Urothelium cell line (cell line): ENCODE measurements at places on chromosomes 6 and 20.

DNA sequence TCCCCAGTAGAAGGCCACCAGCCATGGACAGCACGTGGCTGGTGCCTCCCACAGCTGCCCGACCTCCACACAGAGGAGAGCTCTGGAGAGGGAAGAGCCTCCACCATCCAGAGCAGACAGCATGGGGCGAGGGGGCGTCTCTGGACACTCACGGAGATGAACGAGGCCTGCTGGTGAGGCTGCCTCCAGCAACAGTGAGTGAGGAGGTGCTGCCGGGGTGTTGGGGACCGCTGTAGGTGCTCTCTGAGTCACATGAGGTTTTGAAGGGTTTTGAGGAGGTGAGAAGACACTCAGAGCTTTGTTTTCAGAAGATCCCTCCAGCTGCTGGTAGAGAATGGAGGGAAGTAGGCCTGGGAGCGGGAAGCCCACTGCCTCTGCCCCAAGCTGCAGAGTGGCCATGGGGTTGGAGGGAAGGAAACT is 65.6 kb downstream of the THBS2 start:
- no peak for DNase-seq

DNA sequence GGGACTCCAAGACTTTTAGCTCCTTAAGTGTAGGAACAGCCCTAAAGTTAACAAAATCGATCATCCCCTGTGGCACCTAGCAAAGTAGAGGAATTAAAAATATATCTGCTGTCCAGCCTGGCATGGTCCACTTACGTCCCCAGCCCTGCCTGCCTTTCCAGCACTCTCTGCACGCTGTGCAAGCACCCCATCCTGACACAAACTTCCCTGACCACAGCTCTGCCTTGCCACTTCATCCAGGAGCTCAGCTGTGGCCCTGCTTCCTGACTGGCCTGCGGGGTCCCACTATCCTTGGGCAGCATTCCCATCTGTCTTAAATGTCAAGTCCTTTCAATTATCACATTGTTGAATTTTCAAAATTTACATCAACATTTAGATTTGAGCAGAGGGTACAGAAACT is 39.0 kb downstream of the BLOC1S5 start:
- DNase-seq: no peak

- no peak for DNase-seq
Measured at GRCh38 chr20:9884666-9885065, 45.8 kb upstream of the PAK5 start.

DNA sequence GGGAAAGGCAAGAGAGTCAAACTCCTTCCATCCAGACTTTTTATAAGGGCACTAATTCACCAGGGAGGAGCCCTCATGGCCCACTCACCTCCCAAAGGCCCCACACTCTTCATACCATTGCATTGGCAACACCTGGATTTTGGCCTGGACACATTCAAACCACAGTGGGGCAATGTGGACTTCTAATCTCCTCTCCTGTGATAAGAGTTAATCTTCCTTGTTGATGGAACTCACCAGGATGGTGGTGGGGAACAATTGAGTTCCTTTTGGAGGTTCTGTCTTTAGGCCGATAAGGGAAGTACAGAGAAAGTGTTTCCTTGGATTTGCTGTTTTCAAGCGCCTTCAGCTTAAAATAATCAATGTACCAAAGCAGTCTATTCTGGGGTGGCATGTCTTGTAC is 268.7 kb downstream of the CD83 start:
- DNase-seq: no peak

DNA sequence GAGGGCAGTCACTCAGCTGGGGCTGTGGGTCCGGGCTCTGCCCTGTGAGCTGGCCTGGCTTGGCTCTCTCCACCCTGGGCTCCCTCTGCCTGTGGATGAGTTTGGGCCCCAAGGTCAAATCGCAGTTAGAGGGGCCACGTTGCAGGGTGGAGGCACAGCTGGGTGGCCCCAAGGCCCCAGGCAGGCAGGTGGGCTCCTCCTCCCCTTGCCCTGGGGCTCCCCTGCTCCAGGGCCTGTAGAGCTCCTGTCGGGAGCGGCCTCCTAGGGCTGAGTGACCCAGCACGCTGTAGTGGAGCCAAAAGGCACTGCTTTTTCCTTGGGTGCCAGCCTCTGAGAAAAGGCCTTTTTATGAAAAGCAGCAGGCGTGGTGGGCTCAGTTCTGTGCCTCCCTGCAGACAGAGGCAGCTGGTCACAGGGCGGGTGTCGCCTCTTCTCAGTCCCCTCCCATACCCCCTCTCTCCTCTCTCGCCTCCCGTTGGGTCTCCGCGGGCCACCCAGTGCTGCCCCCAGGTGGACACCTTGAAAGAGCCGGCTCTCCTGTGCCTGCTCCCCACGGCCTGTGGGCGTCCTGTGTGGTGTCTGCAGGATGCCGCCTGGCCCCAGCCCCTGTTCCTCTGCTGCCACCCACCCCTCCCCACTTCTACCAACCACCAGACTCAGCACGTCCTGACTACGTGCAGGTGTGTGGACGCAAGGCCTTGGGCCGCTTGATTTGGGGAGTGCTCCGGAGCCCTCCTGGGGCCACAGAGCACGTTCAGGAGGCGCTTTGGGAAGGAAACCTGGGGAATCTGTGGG is 13.2 kb downstream of the SS18L1 start:
- DNase-seq: peak; percentile 74

DNA sequence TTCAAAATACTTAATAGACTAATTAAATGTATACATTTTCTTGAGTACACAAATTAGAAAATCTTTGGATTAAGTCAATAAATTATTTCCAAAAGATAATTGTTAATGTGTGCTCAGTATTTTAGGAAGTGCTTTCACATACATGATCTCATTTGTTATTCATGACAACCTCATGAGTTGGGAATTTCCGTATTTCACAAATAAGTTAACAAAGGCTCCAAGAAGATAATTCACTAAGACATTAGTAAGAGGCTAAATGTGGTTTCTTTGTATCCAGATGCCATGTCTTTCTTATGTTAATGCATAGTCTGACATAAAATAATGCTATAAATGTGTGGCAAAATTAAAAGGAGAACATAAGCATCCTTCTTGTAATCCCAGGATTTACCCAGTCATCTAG is 79.5 kb upstream of the TCF21 start:
- no peak for DNase-seq

- no peak for DNase-seq
Measured at GRCh38 chr6:14274546-14275492, 157.2 kb downstream of the CD83 start.

DNA sequence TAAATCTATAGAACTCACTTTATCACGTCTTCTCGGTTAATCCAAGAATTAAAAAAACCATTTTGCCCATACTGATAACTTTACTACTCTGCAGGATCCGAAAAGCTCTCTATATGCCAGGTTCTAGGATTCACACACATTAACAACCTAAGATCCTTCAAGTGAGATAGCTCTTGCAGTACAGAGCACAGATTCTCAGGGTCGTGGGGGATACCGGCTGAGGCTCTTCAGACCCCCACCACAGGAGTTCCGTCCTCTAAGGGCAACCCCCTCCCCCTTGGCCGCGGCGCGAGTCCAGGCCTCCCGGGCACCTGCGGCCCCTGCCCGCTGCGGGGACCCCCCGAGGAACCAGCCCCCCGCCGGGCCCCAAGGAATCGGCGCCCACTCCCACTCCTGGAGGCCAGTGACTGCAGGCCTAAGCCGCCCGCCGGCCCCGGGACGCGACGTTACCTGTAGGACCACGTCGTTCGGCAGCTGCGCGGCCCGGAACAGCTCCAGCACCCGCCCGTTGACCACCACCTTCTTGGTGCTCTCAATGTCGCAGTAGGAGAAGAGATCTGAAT is 892 bp downstream of the REPS1 start:
- DNase-seq: no peak

DNA sequence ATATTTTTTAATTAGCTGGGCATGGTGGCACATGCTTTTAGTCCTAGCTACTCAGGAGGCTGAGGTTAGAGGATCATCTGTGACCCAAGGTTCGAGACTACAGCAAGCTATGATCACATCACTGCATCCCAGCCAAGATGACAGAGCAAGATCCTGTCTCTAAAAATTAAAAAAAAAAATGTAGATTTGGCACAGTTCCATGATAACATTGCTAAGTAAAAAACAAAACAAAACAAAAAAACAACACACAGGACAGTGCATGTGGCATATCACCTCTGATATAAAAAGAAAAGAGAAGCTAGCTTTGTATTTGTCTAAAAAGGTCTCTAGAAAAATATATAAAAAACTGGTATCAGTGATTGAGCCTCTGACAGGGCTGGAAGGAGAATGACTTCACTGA is 24.6 kb downstream of the RNF24 start:
- no peak for DNase-seq

- no peak for DNase-seq
Measured at GRCh38 chr6:156306531-156306930, 470.6 kb upstream of the ARID1B start.

DNA sequence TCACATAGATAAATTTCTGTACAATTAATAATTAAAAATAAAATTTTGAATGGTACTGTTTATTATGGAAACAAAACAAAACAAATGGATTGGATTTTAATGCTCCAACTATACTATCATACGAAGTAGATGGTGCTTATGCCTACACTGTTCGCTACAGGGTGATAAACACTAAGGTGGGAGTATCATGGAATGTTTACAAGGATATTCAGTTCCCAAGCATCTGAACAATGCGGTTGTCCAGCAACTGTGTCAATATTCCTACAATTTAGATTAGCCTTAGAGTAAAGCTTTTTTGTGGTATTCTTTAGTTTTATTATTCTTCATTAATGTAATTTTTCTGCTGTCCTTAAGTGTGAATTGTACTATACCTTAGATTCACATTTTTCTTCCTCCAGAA is 105.1 kb downstream of the MMS22L start:
- DNase-seq: no peak

GRCh38 chr6:148193063-148193680 is 149.5 kb upstream of the SASH1 start:
- DNase-seq: peak; percentile 25

GRCh38 chr6:157800420-157801237 is 22.4 kb upstream of the SNX9 start:
- no peak for DNase-seq

- no peak for DNase-seq
Measured at GRCh38 chr6:13438126-13438525, 49.3 kb downstream of the GFOD1 start.

DNA sequence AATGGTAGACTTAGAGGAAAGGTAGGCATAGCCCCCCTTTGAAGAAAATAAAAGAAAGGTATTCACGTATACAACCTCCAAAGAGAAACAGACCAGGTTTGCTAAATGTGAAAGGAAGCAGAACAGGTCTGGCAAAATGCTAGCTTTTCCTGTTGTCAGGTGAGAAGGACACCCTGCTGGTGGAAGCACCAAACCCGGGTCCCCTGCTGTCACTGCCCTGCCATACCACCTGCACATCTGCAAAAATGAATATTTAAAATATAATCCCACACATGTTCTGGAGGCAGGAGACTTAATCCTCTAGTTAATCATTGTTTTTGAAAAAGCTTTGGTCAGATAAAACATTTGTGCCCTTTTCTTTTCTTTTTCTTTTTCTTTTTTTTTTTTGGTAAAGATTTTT is 48.9 kb upstream of the OLIG3 start:
- no peak for DNase-seq

- DNase-seq: no peak
Measured at GRCh38 chr6:100084991-100085364, 91.0 kb upstream of the MCHR2 start.

- no peak for DNase-seq
Measured at GRCh38 chr6:157440171-157440570, 59.2 kb downstream of the ZDHHC14 start.

DNA sequence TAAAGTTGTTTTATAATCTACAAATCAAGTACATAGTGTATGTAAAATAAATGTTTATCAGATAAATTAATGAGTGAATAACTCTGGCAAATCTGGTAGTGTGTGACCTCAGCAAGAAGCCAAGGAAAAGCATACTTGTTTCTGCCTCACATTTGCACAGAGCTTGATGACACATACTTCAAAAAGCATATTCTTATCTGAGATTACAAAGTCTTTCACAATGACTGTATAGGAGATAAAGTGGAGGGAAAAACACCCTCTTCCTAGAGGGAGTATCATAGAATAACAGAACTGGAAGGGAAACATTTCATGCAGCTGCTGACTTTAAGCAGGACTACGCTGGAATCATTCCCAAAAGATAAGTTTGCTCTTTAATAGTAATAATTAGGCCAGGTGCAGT is 28.1 kb upstream of the AKAP7 start:
- no peak for DNase-seq

DNA sequence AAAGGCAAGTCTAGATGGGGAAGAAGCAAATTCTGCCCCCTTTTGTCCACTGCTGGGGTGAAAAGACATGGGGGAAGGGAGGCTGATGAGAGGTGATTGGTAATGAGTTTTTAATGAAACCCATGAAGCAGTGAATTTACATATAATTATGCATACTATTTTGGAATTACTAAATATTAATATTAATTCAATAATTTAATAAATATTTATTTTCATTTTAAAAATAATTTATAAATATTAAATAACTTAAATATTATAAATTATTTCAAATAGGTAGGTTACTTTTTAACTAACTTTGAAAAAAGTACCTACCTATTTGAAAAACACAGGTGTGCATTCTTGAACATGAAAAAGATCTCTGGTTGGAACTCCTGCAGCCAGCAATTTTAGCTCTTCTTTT is 138.1 kb upstream of the GPR6 start:
- DNase-seq: no peak
